Activated CD4-positive, alpha-beta T cell treated with anti-CD3 and anti-CD28 coated beads for 1 hour (primary cell): ENCODE measurements at places on chromosomes 2 and 18.

DNA sequence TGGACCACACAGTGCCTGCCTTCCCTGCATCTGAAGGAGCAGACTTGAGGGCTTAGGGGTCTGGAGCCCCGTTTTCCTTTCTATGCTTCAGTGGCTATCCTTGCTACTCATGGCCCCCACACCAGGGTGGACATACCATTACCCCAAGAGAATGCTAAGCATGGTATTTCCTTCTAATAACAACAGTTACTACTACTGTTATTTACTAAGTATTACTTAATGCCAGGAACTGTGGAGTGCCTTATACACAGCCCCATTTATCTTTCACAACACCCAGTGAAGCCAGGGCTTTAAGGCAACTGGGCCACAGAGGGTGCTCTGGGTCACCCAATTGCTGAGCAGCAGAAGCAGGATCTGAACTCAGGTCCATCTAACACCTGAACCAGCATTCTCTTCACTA lies 5.8 kb upstream of the PAX8 start:
- no peak for DNase-seq

- DNase-seq: no peak
Measured at GRCh38 chr18:42636309-42636708, 479.2 kb downstream of the RIT2 start.

- no peak for DNase-seq
Measured at GRCh38 chr2:191612496-191612895, 65.4 kb upstream of the NABP1 start.

DNA sequence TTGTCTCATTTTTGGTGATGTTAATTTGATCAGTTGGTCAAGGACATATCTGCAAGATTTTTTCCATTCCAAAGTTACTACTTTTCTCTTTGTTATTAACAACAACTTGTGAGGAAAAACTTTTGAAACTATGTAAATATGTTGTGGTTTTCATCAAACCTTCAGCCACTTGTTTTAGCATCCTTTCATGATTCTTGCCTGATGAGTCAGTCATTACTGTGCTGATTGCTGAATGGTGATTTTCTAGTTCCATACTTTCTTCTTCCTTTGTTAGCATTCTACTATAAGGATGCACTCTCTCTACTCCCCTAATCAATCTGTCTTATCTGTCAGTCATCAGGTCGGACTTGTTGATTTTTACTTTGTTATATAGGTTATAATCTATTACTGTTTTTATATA lies 10.9 kb downstream of the TMEM87B start:
- no peak for DNase-seq

DNA sequence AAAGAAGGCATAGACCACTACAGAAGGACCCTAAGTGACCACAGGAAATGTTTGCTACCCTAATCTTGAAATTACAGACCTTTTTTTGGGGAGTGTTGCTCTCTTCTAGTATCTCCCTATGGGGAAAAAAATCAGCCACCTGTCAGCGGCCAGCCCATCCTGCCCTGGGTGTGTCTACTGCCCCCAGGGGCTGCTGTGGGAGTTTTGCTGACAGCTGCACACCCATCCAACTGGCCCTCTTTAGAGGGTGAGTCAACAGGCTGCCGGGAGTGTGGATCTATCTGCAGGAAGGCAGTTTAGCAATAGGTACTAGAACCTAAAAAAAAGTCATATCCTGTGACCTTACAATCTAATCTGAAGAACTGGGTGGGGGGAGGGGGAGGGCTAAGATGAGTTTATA lies 796 bp upstream of the DYSF start:
- no peak for DNase-seq

- no peak for DNase-seq
Measured at GRCh38 chr2:44707945-44708660, 233.4 kb upstream of the SIX3 start.

DNA sequence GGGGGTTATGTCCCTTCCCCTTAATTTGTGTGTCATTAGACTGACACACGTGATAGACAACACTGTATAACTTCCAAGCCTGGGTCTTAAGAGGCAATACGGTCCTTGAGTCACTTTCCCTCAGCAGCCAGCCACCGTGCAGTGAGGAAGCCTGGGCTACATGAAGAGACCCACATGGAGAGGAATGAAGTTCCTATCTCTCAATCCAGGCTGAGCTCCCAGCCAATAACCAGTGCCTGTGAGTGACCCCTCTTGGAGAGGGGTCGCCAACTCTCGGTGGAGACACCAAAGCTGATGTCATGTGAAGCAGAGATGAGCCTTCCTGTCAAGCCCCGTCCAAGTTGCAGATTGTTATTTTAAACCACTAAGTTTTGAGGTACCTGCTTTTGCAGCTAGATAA lies 5.7 kb upstream of the WDSUB1 start:
- no peak for DNase-seq

DNA sequence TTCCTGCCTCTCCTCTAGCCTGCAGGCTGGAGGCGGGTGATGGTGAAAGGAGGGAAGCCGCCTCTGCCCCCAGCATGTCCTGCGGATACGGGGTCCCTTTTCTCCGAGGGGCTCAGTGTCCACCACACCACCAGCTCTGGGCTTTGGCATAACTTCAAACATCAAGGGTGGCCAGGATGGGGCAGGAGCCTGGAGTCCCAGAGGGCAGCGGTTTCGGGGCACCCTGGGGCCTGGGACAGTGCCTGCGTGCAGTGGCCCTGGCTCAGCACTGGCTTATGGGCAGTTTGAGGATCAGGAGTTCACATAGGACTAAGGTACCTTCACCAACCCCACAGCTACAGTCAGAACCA lies 85.5 kb upstream of the GPC1 start:
- no peak for DNase-seq

DNA sequence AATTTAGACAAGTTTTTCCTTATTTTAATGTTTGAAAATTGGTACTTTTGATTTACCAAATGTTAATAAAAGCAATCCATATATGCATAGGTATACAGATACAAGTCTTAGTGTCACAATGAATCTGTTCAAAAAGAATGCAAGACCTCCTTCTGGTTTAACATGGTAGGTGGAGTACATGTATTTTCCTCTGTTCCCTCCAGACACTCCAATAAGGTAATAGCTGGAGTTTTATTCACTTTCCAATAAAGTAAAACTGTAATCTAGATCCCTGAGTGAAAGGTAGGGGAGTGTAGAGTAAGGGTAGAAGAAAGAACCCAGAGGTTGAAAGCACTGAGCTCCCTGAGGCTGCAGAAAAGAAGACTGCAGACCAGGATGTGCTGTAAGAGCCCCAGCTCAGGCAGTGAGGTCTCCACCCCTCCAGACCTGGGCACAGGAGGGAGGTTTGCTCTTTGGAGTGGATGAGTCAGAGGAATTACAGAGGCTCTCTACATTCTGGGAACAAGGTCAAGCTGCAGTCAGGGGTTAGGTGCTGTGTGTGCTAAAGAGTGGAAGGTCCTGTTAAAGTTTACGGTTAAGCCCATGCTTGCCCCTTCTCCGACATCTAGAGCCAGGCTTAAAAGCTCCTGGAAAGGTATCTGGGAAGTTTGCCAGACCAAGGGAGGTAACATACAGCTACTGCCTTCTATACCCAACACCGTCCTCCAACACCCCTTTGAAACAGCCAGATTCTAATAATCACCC lies 27.6 kb upstream of the STAT1 start:
- no peak for DNase-seq

DNA sequence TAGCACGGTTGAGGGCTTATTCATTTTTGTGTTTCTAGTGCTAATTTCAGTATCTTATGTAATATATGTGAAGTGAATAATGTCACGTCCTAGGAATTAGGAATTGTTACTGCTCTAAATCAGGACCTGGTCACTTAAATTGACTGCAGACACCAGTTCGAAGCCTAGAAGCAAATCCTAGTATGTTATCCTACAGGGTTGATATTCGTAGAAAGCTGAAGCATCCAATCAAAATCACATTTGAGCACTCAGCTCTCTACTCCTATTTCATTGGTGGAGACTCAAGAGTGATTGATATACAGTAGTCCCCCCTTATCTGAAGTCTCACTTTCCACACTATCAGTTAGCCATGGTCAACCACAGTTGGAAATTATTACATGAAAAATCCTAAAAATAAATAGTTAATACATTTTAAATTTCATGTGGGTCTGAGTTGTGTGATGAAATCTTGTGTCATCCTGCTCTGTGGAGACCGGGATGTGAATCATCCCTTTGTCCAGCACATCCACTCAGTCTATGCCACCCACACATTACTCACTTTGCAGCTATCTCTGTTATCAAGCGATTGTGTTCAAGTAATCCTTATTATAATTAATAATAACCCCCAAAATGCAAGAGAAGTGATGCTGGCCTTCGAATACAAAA lies 35.2 kb upstream of the SCN9A start:
- DNase-seq: no peak

DNA sequence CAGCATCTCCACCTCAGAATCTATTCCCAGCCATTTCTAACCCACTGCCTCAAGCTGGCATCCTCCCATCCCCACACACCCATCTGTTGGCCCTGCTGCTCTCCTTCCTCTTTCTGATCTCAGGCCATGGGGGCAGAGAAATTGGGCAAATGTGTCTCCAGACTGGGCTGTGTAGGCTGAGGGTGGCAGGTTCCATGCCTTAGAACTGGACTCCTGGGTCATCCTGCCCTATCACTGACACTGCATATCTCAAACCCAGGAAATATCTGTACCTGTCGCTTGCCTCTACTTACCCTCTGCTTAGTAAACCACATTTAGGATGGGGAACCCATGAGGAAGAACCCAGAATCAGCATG lies 1.8 kb downstream of the WNT10A start:
- DNase-seq: no peak

DNA sequence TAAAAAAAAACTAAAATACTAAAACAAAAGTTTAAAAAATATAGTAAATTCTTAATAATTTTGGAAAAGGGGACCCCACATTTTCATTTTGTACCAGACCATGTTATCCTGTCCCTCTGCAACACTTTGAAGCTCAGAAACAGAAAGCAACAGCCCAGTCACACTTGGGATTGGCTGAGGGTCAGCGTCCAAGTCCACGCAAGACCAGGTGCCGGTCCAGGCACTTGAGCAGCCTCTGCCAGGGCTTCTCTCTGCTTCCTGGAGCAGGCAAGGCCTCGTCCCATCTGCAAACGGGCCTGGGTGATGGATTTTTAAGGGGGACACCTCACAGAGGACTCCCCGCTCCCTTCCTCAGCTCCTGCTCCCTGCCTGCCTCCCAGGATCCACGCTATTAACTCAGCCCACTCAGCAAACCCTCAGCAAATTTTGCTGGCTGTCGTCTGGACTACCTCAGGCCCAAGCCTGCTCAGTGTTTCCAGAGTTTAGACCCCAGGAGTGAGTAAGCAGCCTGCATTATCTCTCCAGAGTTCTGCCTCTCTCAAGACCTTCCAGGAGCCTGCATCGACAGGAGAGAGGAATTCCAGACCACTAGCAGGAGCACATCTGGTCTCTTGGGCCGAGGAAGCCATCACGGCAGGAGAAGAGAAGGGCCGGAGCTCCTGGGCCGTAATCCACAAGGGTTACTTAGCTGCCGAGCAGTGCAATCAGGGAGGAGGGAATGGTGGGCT lies 88.7 kb upstream of the STPG4 start:
- DNase-seq: no peak

- no peak for DNase-seq
Measured at GRCh38 chr2:171407676-171408044, 26.1 kb downstream of the METTL8 start.

DNA sequence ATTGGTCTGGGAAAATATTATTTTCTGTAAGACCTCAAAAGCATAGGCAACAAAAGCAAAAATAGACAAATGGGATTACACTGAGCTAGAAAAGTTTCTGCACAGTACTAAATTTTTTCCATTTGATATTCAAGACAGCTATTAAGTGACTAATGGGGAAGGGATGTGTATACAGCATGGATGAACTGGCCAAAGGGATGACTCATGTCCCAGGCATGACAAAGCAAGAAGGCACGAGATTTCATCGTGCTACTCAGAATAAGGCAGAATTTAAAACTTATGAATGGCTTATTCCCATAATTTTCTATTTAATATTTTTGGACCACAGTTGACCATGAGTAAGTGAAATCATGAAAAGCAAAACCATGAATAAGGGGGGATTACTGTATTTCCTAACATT lies 1250.1 kb upstream of the GYPC start:
- no peak for DNase-seq

DNA sequence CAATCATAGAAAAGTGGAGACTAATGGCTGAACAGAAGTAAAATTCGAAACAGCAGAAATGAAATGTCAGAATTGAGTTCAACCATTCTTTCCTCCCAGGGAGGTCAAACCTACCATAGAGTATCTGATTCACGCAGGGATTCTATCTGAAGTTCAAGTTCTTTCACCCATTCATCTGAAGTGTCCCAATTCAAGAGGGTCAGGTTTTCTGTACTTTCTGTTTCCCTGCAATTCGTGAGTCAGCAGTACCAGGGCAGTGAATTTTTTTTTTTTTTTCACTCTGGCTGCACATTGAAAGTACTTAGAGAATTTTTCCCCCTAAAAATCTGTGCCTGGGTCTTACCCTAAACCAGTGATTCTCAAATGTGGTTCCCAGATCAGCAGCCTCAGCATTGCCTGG lies 40.9 kb upstream of the CCDC88A start:
- DNase-seq: no peak

DNA sequence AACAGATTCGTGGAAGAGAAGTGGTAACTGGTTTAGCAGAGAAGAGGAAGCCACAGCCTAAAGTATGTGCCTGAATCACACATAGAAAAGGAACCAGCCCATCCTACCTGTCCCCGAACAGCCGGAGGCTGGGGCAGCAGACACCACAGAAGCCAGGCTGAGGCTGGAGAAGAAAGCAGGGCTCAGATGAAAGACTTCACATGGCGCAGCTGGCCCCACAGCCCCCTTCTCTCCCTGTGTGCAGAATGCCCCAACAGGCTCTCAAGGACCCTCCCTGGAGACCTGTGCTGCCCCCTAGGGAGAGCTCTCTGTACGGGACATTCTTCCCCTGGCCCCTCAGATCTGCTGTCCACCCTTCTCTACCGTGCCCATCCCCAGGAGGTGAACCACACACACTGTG lies 83.5 kb upstream of the RAB12 start:
- DNase-seq: no peak
